Stimulated activated CD8-positive, alpha-beta memory T cell treated with anti-CD3 and anti-CD28 coated beads, Interleukin-2, amount 100 ng/mL, for 48 hours (primary cell): ENCODE measurements at places on chromosomes 3 and 15.

GRCh38 chr3:115806501-115806900 is 183.2 kb downstream of the GAP43 start:
- DNase-seq: no peak

DNA sequence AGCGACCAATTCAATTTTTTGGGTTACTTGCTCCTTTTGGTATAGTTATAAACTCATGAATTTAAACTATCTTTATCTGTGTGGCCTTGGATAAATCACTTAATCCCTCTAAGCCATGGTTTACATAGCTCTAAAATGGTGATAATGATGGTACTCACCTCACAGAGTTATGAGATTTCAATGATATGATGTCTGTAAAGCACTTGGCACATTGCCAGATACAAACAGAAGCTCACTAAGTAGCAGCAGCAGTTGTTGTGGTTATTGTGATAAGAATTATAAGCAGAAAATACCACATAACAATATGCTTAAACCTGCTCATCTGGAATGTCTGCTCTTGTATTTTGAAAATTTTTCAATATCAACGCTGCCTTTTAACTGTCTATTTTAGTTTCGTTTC is 185.1 kb upstream of the SNTN start:
- no peak for DNase-seq

DNA sequence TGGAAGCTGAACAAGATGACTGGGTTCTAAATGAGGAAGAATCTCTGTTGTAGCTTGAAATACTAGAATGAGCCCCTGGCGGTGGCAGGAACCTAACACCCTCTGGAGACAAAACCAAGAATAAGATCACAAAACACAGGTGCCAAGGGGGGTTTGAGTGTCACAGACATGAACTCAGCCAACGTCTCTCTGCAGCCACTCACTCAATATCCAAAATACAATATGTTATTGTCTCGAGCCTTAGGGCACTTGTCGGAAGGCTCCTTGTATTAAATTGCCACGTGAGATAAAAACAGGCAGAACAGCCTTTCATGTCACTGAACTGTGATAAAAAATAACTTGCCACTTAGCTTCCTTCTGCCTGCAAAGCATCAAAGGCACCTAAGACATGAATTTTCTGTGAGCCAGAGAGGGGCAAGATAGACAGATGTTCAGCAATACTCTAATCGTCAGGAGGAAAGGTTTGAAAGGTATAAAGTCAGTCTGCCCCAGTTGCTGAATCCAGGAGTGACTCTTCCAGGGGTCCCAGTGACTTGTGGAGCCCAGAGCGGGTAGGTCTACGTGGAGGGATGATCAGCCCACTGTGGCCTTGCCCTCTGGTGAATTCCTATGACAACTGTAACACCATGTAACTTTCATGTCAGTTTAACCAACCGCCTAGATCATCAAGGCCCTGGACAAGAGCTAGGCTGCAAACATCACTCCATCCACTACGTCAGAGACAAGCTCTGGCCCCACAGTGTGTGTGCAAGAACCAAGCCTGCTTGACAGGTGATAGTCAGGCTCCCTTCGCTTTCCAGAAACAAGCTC is 165.2 kb downstream of the OSBPL10 start:
- no peak for DNase-seq

- peak; percentile 42 for DNase-seq
Observed at GRCh38 chr3:196081002-196081833, 672 bp downstream of the TFRC start.

- peak; percentile 25 for DNase-seq
Observed at GRCh38 chr15:44066211-44066827, 128.8 kb downstream of the FRMD5 start.

DNA sequence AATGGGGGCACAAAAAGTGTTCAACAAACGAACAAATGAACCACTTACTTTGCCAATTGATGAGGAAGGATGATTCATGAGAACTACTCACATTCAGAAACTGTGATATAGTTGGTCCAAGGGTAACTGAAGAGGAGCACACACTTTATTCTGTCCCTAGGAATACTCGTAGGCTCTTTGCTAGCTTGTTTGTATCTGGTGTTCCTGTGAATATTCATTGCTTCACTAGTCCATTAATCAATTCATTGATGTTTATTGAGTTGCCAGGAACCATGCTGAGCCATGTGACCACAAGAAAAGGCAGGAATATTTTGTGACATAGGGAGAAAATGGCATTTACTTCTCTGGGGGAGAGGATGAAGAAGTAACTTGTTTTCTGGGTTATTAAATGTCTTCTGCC is 338.3 kb downstream of the IL20RB start:
- no peak for DNase-seq

- no peak for DNase-seq
Observed at GRCh38 chr15:92665100-92665555, 9.6 kb upstream of the FAM174B start.

- peak; percentile 7 for DNase-seq
Observed at GRCh38 chr15:38002883-38003477, 68.5 kb downstream of the TMCO5A start.
